ENCODE measurements at places on chromosomes 12 and 14. TPM values are rescaled to one million over a fixed set of nuclear protein-coding genes. Genes with fewer than 3 reads are reported as not detected.

DNA sequence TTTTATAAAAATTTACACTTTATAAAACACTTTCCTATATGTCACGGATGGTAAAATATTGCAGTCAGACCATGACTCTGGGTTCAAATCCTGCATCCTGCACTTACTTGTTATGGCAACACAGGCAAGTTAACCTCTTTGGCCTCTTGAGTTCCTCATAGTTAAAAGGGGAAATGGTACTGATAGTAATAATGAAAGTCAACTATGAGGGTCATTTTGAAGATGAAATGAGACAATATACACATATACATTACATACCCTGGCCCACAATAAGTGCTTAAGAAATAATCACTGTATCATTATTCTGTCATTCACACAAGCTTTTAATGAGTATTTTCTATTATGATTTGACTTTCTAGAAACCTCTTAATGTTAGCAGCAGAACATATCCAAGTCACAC is 64.4 kb downstream of the C12orf42 start:
- DNase-seq, result no peak

DNA sequence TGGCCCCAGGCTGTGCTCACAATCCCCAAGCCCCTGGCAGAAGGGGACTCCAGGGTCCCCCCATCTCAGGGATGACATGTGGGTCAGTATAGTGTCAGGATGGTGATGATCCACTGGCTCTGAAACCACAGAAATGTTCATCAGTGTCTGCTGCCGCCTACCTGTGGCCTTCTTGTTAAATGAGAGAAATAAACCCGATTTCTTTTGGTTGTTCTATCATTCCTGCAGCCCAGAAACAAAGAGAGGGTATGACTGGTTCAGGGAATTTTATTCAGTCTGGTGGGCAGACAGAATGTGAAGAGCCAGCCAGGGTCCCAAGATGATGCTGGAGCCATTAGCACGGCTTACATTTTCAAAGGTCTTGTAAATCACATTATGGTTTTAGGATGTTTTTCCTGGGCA is 86.6 kb downstream of the CRADD start:
- DNase-seq, result no peak

- no peak for DNase-seq
Measured at GRCh38 chr14:29671034-29671433, 256.6 kb downstream of the PRKD1 start.

GRCh38 chr14:94570440-94570839 is 9.2 kb downstream of the SERPINA4 start:
- no peak for DNase-seq

- DNase-seq, result no peak
Measured at GRCh38 chr14:54652188-54652587, 85.3 kb downstream of the SAMD4A start.

The RNF212B gene
- polyA plus RNA-seq, result not detected

The NINJ2 gene
- polyA plus RNA-seq, result 47.1 TPM

The TAS2R46 gene
- polyA plus RNA-seq, result not detected

The GLT8D2 gene
- polyA plus RNA-seq, result not detected

The AKAP3 gene
- polyA plus RNA-seq, result 1.6 TPM

The SLC10A1 gene
- not detected for polyA plus RNA-seq
